Endodermal cell (in vitro differentiated cells): ENCODE measurements at places on chromosomes 2 and 18.

- DNase-seq, result no peak
Observed at GRCh38 chr2:134739879-134740301, 21.1 kb upstream of the TMEM163 start.

DNA sequence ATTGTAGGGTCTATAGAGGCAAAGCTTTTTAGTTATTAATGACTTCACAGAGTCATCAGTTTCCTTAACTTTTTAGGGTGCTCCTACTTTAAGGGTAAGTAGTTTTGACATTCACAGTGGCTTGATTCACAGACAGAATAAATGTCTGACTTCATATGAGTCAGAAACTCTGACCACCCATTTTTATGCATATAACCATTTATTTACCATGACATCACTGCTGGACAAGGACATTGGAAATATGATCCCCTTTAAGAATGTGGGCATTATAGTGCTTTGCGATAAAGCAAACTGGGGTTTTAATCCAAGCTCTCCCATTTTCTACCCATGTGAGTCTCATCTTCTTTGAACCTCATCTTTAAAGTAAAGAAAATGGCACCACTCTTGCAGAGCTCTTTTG lies 162.0 kb upstream of the MC4R start:
- no peak for DNase-seq

- no peak for DNase-seq
Observed at GRCh38 chr2:239734436-239735005, 290.6 kb downstream of the NDUFA10 start.

DNA sequence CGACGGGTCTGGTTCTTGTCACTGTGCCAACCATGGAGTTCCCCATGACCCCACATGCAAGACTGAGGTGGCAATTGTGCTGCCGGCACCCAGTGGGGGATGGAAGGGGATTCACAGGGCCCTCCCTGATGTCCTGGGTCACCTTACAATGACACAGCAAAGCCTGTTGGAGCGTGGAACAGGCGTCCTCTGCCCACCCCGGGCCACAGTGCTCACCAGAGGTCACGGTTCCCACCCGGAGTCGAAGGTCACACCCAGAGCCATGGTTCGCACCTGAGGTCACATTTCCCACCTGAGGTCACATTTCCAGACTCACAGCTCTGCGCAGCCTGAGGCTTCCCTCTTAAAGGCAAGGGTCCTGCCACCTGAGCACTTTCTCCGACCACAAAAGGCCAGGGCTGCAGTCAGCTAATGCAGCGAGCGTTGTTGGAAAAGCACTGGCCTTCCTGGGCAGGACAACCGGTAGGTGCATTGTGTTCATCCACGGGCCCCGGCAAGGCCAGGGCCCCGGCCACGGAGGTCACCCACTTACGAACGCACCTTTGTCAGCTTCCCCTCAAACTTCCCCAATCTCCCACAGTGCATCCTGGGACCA lies 24.0 kb downstream of the KIF1A start:
- no peak for DNase-seq

- peak; percentile 61 for DNase-seq
Observed at GRCh38 chr2:232293191-232293590, 85.4 kb upstream of the ALPP start.

DNA sequence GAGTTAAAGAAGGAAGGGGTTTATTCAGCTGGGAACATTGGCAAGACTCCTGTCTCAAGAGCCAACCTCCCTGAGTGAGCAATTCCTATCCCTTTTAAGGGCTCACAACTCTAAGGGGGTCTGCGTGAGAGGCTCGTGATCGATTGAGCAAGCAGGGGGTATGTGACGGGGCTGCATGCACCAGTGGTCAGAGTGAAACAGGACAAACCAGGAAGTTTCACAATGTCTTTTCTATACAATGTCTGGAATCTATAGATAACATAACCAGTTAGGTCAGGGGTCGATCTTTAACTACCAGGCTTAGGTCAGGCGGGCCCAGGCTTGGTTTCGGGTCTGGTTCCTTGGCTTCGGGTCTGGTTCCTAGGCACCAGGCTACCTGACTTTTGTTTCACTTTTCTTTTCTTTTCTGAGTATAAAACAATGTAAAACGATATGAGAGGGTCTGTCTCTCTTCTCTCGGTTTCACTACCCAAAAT lies 30.1 kb upstream of the LIPG start:
- DNase-seq, result peak; percentile 15

GRCh38 chr2:237060534-237061312 lies 25.0 kb upstream of the COPS8 start:
- peak; percentile 87 for DNase-seq

DNA sequence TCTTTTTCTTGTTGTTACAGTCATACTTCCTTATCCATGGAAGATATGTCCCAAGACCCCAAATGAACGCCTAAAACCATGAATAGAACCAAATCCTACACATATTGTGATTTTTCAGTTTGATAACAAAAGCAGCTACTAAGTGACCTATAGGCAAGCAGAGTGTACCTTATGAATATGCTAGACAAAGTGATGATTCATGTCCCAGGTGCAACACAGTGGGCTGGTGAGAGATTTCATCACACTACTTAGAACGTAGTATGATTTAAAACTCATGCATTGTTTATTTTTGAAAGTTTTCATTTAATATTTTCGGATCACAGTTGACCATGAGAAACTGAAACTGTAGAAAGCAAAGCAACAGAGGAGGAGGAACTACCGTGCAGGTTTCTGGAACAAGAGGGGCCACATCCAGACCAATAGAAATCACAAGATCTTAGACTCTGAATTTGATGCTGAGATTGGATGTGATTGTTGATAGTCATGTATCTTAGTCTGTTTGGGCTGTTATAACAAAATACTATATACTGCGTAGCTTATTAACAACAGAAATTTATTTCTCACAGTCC lies 470.8 kb upstream of the VRK2 start:
- no peak for DNase-seq

GRCh38 chr2:212959471-212960117 lies 191.8 kb downstream of the IKZF2 start:
- DNase-seq, result no peak

GRCh38 chr2:157627594-157628476 lies 829 bp downstream of the ACVR1C start:
- no peak for DNase-seq

DNA sequence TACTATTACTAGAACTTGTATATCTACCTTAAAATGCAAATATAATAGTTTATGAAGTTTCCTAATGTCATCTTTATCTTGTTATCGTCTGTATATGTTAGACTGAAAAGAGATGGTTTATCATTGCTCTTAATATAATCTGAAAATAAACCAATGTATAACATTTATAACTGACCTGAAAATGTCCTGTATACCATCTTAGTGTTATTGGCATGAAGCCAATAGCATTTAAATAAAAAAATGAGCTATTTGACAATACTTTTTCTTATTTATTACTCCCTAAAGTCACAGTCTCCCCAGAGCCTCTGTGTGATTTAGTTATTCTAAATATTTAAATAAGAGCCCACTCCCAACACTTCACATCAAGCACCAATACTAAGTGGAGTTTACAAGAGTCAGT lies 1.8 kb downstream of the VWC2L start:
- DNase-seq, result no peak

DNA sequence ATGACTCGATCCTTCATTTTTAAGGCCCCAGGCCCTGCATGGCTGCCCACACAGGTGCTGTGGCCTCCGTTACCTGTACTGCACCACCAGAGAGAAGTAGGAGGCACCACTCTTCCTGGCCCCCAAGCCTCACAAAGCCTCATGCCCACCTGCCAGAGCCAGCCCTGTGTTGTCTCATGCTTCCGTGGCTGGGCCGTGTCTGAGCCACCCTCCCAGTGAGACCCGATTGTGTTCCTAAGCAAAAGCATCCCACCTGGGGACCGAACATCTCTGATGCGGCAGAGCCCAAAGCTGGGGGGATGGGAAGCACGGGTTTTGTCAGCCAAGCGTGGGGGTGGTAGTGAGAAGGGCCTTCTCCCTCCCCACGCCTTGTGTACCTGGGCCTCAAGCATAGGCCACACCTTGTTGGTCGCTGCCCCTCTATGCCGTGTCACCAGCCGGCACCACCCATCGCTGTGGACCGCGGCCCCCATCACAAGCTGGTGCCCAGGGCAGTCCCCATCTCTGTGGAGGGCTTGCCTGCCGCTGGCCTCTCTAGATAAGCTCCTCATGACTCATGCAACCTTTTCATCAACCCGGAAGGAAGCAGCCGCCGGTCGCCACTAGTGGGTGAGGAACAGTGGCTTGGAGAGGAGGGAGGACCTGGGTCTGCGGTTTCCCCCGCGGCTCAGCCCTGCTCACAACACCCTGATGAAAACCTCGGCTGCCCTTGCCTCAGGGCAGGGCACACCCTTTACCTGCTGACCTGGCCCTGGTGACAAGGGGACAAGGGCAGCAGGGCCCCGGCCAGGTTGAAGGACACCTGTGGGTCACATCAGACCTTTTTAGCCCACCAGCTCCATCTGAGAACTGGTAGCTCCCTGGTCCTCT lies 2.7 kb upstream of the RNPEPL1 start:
- peak; percentile 66 for DNase-seq

GRCh38 chr2:197576631-197577030 lies 60.8 kb downstream of the MOB4 start:
- no peak for DNase-seq

- no peak for DNase-seq
Observed at GRCh38 chr2:201831469-201831868, 25.1 kb downstream of the CDK15 start.

GRCh38 chr2:188196343-188197008 lies 95.2 kb upstream of the GULP1 start:
- no peak for DNase-seq

DNA sequence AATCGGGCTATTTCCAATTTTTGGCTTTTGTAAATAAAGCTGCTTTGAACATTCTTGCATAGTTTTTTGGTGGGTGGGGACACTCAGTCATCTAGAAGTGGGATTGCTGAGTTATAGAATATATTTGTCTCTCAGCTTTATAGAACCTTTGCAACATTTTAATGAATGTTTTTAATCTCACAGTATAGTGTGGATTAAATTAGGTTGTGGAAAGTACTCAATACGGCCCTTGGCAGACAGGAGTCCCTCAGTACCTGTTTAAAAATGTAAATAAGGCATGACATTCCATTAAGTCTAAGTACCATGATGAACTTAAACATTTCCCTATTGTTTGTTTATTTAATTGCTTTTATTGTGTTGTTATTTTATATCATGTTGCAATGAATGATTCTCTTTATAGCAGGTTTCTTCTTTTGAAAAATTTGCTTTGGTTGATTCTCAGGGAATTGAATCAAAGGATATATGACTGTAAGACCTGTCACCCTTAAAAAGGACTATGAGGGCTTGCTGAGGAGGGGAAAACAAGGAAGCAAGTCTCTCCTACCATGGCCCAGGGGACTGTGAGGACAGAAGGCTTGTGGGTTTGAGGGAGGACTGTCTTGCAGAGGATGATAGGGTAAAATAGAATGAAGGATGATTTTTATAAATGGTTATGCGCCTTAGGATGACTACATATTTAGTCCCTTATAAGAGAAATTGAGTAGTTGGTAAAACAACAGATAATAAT lies 165.1 kb downstream of the RPIA start:
- DNase-seq, result no peak

DNA sequence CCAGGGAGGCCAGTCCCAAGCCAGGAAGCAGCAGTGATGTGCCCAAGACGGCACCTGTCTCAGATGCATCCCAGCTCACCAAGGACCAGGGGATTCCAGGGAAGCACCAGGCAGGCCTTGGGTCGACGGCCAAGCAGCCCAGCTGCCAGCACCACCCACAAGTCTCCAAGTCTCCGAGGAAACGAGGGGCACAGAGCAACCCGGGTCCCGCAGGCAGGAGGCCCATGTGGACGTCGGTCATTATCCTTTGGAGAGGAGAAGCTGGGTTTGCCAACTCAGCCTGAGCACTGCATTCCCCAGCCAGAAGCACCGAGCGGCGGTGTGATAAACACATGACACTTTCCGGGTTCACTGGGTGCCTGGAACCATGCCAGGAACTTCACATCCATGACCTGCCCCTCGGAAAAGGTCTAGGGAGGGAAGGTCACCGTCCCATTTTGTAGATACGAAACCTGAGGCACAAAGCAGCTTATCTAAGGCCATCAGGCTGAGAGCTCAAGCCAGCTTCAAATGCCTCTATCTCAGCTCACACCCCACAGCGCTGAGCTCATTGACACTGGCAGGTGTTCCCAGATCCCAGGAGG lies 104.5 kb downstream of the ZNF516 start:
- no peak for DNase-seq

DNA sequence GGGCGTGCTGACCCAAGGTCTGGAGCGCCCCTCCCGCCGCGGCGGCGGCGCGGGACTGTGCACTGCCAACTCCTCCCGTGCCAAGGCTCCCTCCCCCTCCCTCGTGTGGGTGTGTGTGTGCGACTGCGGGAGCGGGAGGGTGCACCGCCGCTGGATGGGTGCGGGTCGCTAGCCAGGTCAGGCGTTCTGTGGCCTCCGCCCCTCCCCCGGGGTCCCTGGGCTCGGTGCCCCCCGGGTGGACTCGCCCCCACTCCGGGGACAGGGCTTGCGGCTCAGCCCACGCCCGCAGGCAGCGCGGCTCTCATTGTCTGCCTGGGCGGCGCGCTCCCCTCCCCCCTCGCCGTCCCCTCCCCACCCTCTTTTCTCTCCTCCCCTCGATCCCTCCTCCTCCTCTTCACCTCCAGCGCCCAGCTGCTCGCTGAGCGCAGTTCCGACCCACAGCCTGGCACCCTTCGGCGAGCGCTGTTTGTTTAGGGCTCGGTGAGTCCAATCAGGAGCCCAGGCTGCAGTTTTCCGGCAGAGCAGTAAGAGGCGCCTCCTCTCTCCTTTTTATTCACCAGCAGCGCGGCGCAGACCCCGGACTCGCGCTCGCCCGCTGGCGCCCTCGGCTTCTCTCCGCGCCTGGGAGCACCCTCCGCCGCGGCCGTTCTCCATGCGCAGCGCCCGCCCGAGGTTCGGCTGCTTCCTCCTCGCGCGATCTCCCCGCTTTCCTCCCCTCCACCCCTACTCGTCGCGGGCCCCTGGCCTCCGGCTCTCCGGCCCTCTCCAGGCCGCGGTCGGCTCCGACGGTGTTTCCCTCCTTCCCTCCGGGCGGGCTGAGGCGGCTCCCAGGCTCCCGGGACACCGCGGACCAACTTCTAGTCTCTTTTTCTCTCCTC lies at the start of gene GATA6:
Gene GATA6 (plus strand): TSS at position 579 of the 878 bp plus-strand sequence. CDS start 1,556 bp downstream, outside the sequence.
- peak; percentile 97 for DNase-seq

DNA sequence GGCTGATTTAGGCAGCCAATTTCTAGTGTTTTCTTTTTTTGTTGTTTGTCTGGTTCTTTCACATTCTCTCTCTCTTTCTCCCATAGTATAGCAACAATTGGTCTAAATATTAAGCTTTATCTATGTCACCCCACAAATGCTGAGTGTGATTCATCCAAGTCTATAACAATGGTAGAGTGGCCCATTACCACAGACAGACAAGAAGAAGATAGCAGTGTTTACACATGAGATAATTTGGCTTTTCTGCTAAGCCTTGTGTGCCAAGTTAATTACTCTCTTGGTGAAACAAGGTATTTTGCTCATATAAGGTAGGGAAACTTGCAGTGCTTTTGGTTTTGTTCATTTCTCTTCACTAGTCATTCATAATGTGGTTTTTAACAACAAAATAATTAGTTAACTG lies 166.5 kb downstream of the SLC8A1 start:
- no peak for DNase-seq

GRCh38 chr18:78898066-78898465 lies 81.6 kb upstream of the SALL3 start:
- DNase-seq, result no peak

- DNase-seq, result no peak
Observed at GRCh38 chr2:27707462-27708256, 44.0 kb downstream of the SLC4A1AP start.
